Upper lobe of left lung (tissue), 6 donors: ENCODE measurements at places on chromosomes 5 and 9. TPM values are rescaled to one million over a fixed set of nuclear protein-coding genes. Genes with fewer than 3 reads are reported as not detected.

ZNF354C gene
- total RNA-seq, result 3.6 TPM

TTC16 gene
- 9.4 TPM for total RNA-seq

GBGT1 gene
- total RNA-seq, result 71.2 TPM

MLANA gene
- not detected for total RNA-seq

NUDT12 gene
- total RNA-seq, result 20.2 TPM

PCDHAC2 gene
- 10.7 TPM for total RNA-seq

ORM2 gene
- total RNA-seq, result not detected

FGF1 gene
- not detected for total RNA-seq

- H3K27me3 ChIP-seq, result no peaks in the 10 kb centered on the region
- H3K27ac ChIP-seq, result no peak overlapping the region
- H3K4me3 ChIP-seq, result no peak overlapping the region
- no peak for DNase-seq
- H3K36me3 ChIP-seq, result no peaks in the 10 kb centered on the region
- H3K4me1 ChIP-seq, result no peaks in the 10 kb centered on the region
These were observed 56.9 kb upstream of the SLC1A1 start for GRCh38 chr9:4433379-4433778.

- no peak overlapping the region for H3K4me3 ChIP-seq
- no peak for DNase-seq
- H3K27me3 ChIP-seq, result no peaks in the 10 kb centered on the region
- H3K4me1 ChIP-seq, result no peaks in the 10 kb centered on the region
- H3K27ac ChIP-seq, result no peak overlapping the region
These were observed 2309.8 kb upstream of the WWC1 start for GRCh38 chr5:165981671-165982070.

GRCh38 chr9:15972760-15973159 is 419.9 kb downstream of the CCDC171 start:
- no peaks in the 10 kb centered on the region for H3K4me1 ChIP-seq
- no peaks in the 10 kb centered on the region for H3K27me3 ChIP-seq
- no peak overlapping the region for H3K27ac ChIP-seq
- no peaks in the 10 kb centered on the region for H3K36me3 ChIP-seq
- DNase-seq, result no peak

- no peak overlapping the region for H3K4me3 ChIP-seq
- H3K27me3 ChIP-seq, result no peaks in the 10 kb centered on the region
- DNase-seq, result no peak
- H3K4me1 ChIP-seq, result no peaks in the 10 kb centered on the region
- no peaks in the 10 kb centered on the region for H3K36me3 ChIP-seq
These were observed 294.3 kb downstream of the TLE1 start for GRCh38 chr9:81394881-81395675.

DNA sequence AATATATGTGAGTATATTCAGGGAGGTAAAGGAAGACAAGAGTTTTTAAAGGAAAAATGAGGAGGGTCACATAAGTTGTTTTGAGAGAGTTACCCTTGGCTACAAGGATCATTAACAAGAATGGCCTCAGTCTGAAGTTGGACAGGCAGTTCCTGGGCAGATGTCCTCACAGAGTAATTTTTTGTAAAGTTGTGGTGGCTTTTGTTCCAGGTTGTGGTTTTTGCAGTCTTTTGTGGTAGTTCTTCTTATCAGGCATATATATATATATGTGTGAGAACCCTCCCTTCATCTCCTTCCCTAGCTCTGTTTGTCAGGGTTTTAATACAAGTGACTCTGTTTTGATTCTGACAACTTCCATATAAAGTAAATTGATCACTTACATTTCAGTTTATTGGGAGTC is 60.0 kb downstream of the CSNK1G3 start:
- no peak overlapping the region for H3K27ac ChIP-seq
- H3K36me3 ChIP-seq, result peaks cover 15% of the 10 kb centered on the region
- DNase-seq, result no peak
- no peaks in the 10 kb centered on the region for H3K27me3 ChIP-seq
- H3K4me1 ChIP-seq, result no peaks in the 10 kb centered on the region

GRCh38 chr9:23563517-23563916 is 262.5 kb downstream of the ELAVL2 start:
- no peaks in the 10 kb centered on the region for H3K36me3 ChIP-seq
- H3K4me1 ChIP-seq, result no peaks in the 10 kb centered on the region
- H3K27me3 ChIP-seq, result no peaks in the 10 kb centered on the region
- no peak for DNase-seq

- peaks cover 12% of the 10 kb centered on the region for H3K4me1 ChIP-seq
- no peaks in the 10 kb centered on the region for H3K27me3 ChIP-seq
- no peak overlapping the region for H3K4me3 ChIP-seq
- no peak for DNase-seq
- H3K36me3 ChIP-seq, result no peaks in the 10 kb centered on the region
- no peak overlapping the region for H3K27ac ChIP-seq
These were observed 66.1 kb downstream of the TTC39B start for GRCh38 chr9:15240927-15241326.

DNA sequence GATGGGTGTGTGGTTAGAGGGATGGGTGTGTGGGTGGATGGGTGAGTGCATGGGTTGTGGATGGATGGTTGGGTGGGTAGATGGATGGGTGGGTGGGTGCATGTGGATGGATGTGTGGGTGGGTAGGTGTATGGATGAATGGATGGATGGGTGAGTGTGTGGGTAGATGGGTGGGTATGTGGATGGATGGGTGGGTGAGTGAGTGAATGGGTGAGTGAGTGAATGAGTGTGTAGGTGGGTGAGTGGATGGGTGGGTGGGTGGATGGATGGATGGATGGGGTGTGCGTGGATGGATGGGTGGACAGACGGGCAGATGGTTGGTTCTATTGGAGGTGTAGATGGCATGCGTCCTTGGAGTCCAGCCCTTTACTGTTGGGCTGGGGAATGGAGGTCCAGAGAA is 17.2 kb downstream of the STKLD1 start:
- no peaks in the 10 kb centered on the region for H3K36me3 ChIP-seq
- no peak for DNase-seq
- H3K4me3 ChIP-seq, result no peak overlapping the region
- H3K27ac ChIP-seq, result no peak overlapping the region
- no peaks in the 10 kb centered on the region for H3K27me3 ChIP-seq

- no peak for DNase-seq
- H3K4me3 ChIP-seq, result no peak overlapping the region
These were observed 52.0 kb upstream of the ABL1 start for GRCh38 chr9:130782886-130783530.

DNA sequence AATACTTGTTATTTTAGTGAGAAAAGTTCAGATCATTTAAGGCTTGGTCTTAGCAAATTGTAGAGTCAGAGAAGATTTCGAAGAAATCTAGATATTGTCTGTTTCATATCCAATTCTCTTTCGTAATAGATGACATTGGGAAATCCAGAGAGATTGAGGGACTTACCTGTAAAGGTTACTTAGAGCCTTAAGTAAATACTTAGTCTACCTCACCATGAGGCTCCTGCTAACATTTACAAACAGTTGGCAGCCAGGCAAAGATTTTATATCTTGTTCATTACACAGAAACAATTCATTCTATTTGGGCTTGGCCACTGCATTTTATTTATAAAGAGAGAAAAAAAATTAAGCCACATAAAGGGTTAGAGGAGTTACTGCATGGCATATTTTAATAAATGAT is 70.3 kb downstream of the FGF10 start:
- no peak overlapping the region for H3K27ac ChIP-seq
- H3K36me3 ChIP-seq, result no peaks in the 10 kb centered on the region
- no peak overlapping the region for H3K4me3 ChIP-seq
- H3K27me3 ChIP-seq, result no peaks in the 10 kb centered on the region
- no peak for DNase-seq

- no peak for DNase-seq
- H3K4me3 ChIP-seq, result no peak overlapping the region
- H3K36me3 ChIP-seq, result no peaks in the 10 kb centered on the region
- H3K27ac ChIP-seq, result no peak overlapping the region
These were observed 164.5 kb upstream of the RGS7BP start for GRCh38 chr5:64341340-64341739.

DNA sequence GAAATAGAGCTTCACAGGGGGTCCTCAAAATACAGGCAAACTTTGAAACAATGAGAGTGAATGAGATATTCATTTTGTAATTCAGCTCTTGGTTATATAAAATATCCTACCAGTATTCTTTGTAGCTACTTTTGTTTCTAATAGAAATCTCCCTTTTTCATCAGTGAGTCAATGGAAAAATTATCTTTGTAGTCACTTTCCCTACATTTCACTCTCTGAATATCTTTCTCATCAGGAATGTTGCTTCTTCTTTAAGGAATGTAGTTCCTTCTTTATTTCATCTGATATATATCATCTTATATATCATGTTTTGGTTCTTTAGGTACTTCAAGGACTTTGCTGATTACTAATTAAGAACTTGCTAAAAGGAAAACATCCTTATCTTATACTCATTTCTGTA is 280.3 kb upstream of the NUDT12 start:
- H3K4me1 ChIP-seq, result no peaks in the 10 kb centered on the region
- H3K36me3 ChIP-seq, result no peaks in the 10 kb centered on the region
- no peak overlapping the region for H3K4me3 ChIP-seq
- no peak for DNase-seq
